ENCODE measurements at places on chromosomes 11 and 22.

- no peak for DNase-seq
These were observed 650 bp downstream of the PPM1F start for GRCh38 chr22:21951931-21952465.

DNA sequence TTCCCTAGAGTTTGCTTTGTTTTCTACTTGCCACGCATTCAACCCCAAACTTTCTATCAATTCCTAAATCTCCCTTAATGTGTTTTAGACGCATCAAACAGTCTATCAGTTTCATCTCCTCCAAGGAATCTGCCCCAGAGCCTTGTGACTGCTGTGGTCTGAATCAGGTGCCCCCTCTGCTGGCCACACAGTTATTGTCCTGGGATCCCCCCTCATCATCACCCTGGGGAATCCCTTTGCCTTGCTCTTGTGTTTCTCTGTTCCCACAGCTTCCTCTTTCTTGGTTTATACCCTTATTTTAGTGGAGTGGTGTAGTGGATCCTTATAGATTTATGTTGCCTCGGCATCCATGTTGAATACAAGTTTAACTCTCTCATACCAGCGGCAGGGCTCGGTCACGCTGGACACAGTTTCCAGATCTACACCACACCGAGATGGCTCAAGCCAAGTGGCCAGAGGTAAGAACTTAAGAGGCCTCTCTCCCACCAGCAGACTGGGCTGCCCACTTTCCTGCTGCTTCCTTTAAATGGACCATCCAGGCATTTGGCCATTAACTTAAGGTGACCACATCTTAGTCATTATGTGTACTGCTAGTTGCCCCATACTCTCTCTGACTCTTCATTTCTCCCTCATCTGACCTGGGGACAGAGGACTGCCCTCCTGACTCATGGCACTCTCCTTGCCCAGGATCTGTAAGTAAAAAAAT is 8.2 kb downstream of the UPB1 start:
- peak; percentile 60 for DNase-seq

DNA sequence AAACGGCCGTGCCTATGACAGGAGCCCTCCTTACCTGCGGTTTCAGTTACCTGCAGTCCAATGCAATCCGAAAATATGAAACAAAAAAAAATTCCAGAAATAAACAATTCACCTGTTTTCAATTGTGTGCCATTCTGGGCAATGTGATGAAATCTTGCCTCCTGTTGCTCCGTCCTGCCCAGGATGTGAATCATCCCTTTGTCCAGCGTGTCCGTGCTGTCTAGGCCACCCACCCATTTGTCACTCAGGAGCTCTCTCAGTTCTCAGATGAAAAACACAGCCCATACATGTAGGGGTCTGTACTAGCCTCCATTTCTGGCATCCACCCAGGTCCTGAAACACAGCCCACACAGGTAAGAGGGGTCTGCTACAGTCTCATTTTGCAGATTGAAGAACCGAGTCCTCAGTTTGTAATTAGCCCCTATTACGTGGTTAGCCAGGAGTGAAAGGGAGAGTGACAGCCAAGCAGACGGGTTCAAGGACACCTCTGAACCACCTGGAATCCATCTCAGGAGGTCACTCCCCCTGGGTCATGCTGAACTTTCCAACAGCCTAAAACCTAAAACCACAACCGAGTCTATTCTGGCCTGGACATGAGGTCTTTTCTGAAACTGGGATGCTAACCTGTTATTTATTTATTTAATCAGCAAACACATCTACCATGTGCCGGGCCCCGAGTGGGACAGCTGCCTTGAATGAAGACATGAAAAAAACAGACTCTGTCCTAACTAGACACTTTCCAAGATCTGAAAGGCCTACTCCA is 317.2 kb downstream of the SHANK2 start:
- DNase-seq: no peak

DNA sequence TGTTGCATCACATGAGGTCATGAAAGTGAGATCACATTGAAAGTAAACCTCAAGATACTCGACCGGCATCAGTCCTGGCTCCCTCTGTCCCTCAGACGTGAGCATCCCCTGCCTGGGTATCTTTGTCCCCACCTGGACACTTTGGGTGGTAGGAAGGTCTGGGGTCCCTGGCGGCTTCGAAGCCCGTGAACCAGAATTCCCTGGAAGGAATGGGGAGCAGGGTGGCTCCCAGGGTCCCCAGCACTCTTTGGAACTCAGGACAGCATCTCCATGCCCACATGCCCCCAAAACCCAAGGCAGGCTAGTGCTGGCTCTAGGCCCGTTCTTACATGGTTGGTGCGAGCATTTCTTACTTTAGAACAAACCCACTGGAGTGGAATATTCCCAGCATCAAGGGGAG is 7.5 kb downstream of the DERL3 start:
- DNase-seq: no peak

DNA sequence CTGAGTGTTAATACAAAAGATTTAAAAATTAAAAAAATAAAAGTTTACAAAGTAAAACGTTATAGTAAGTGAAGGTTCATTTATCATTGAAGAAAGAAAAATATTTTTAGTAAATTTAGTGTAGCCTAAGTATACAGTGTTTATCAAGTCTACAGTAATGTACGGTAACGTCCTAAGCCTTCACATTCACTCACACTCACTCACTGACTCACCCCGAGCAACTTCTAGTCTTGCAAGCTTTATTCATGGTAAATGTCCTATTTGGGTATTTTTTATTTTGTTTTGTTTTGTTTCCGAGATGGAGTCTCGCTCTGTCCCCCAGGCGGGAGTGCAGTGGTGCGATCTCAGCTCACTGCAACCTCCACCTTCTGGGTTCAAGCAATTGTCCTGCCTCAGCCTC is 8.8 kb downstream of the CASTOR1 start:
- no peak for DNase-seq

- DNase-seq: no peak
These were observed 171.7 kb upstream of the NCAM1 start for GRCh38 chr11:112789481-112789880.

DNA sequence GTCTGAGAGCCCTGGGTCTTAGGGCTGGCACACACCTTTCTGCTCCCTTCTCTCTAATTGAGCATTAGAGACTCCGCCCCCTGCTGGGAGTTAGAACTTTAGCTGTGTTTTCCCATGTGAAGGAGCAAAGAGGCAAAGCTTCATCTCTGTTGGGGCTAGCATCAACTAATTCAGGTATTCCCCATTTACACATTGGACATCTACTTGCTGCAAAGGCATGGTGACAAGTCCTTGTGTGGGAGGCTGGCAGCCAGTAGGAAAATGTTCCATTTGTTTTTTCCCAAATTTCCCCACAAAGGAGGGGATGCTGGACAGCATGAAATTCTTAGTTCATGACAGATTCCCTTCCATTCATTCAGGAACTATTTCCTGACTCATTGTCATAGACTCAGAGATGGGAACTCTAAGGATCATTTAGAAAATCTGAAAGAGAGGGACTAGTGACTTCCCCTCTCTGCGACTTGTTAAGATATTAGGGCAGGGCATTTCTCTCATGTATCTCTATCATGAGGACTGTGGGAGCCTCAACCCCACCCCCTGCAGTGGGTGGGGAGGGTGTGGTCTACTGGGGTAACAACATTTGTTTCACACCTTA is 3.6 kb downstream of the CD44 start:
- peak; percentile 77 for DNase-seq

- DNase-seq: no peak
These were observed 21.2 kb downstream of the RSF1 start for GRCh38 chr11:77799338-77799737.

- no peak for DNase-seq
These were observed 10.7 kb downstream of the SMIM38 start for GRCh38 chr11:69166218-69167115.

DNA sequence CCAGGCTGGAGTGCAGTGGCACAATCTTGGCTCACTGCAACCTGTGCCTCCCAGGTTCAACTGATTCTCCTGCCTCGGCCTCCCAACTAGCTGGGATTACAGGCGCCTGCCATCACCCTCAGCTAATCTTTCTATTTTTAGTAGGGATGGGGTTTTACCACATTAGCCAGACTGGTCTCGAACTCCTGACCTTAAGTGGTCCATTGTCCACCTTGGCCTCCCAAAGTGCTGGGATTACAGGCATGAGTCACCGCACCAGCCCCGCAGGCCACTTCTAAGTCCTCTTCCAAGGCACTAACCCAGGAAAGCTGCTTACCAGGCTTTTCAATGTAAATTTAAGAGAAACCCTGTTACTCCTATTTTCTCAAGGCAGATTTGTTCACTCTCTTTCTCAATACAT is 50.4 kb downstream of the DENND5A start:
- no peak for DNase-seq

DNA sequence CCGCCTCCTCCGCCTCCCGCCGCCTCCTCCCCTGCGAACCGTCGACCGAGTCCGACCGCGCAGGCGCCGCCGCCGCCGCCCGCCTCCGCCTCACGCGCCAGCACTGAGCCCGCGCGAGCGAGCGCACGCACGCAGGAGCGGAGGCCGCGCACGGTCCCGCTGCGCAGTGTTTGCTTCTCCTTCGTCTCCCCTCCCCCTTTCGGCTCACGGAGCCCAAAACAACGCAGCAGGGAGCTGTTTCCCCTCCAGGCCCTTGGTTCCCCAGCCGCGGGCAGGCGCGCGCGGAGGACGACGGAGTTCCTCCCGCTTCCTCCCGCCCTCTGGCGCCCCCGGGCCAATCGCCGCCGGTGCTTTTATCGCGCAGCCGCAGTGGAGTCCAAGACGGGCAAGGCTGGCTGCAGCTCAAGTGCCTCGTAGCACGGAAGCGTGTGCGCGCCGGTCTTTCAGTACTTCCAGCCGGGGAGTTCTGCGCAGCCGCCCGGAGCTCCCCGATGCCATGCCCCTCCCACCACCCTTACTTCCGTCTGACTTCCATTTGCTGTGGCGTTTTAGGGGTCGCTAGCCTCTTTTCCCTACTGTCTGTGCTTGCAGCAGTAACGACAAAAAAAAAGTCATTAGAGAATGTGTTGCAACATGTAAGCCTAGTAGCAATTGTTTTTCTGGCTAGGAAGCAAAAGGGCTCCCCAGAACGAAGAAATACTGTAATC is at the start of gene HNRNPUL2:
HNRNPUL2 (minus strand) TSS at position 293 of the 707 bp plus-strand sequence. CDS start 301 bp downstream, outside the sequence.
- peak; percentile 99 for DNase-seq

DNA sequence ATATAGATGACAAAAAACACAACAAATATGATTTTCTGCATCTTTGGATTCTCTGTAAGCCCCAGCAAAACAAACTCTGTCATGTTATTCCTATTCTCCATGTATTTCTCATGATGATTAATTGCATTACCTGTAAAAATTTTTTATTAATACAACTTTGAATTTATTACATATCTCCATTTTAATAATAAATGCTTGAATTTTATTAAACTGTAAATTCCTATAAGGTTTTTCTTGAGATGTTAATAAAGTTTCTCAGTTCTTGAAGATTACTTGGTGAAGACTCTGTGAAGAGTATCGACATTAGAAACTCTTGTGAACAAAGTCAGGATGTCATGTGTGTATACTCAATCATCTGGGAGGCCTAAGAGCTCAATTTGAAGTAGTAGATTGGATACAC is at the start of gene OR4C46:
OR4C46 (minus strand) TSS at position 101 of the 400 bp plus-strand sequence; CDS start at position 101, 0 bp downstream.
- no peak for DNase-seq

- no peak for DNase-seq
These were observed 61.2 kb downstream of the GUCY1A2 start for GRCh38 chr11:106957030-106957482.

GRCh38 chr11:61745781-61746441 is 6.5 kb upstream of the MYRF start:
- DNase-seq: no peak

DNA sequence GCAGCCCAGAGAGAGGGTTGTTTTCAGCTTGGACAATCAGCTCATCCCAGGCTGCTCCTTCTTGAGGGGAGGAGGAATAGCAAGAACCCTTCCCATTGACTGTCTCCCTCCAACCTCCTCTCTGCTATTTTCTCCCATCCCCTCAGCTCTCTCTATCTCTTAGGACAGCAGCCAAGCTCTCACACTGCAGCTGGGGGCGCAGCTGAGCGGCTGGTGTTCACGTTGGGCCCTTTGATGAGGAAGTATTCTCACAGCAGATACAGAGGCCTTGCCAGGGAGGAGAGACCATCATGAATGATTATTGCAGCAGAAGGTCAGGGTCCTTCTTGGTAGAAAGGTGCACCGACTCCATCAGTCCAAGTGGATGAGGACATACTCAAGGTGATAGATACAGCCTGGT is 26.5 kb upstream of the CADM1 start:
- DNase-seq: no peak

DNA sequence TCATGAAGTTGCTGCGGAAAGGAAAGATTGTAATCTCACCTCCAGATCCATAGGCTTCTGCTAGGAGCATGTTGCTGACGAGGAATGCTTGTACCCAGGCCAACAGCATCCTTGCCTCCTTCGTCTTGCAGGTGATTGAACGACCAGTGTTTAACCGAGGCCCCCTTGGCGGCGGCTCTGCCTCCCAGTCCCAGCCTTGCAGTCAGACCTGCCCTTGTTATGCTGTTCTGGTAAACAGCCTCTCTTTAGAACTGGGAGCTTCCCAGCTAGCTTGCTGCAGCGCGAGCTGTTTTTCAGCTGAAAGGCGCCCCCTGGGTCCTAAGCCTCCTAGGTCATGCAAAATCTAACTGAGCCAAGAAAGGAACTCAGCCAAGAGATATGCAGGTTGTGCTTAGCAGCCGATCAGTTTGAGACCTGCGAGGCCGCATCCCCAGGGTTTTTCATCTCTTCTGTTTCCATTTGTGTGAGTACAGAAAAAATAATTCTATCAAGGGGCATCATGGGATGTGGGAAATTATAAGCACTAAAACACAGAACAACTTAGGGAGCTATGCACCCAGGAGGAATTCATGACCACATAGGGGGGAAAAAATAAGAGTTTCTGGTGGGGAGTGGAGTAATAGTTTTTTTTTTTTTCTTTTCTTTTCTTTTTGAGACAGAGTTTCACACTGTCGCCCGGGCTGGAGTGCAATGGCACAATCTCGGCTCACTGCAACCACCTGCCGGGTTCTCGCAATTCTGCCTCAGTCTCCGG is at the start of gene PIK3IP1:
PIK3IP1 (minus strand) TSS at position 253 of the 754 bp plus-strand sequence; CDS start at position 109, 144 bp downstream.
- peak; percentile 95 for DNase-seq

GRCh38 chr11:118090545-118091162 is 3.9 kb upstream of the SMIM35 start:
- no peak for DNase-seq

DNA sequence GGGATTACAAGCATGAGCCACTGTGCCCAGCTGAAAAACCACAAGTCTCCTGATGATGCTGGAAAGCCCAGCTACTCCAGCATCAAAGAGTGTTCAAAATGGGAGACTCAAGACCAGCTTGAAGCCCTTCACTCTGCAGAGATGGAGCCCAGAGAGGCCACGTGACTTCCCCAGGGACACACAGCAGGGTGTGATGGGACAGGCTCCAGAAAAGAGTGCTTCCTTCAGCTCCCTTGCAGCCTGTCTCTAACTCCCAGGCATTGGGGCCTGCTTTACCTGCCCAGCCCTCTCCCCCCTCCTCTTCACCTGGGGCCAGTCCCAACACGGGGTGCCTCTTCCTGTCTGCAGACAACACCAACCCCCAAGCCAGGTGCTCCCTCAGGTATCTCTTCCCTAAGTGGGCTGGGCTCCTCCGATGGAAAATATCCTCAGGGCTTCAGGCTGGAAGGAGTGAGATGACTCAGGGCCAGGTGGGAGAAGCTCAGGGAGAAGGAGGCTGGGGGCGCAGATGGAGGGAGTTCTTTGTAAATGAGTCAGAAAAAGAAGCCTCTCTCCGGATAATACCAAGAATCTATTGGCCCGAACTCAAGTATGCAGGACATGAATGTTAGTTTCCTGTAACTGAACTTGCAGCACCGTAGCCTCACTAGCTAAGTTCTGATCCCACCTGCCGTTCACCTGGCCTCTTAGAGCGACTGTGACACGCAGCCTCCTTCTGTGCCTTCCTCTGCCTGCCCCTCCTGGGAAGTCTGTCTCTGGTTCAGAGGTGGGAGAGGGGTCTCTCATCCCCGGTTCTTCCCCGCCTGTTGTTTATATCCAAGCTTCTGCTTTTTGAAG is 326.6 kb downstream of the MN1 start:
- DNase-seq: no peak

GRCh38 chr11:72668629-72669347 is 5.4 kb downstream of the PDE2A start:
- no peak for DNase-seq

- DNase-seq: no peak
These were observed 197.8 kb downstream of the CWF19L2 start for GRCh38 chr11:107259811-107260221.
